ENCODE measurements at places on chromosomes 12 and 14. TPM values are rescaled to one million over a fixed set of nuclear protein-coding genes. Genes with fewer than 3 reads are reported as not detected.

Gene AMHR2
- total RNA-seq: not detected

Gene MVK
- 34.2 TPM for total RNA-seq

DNA sequence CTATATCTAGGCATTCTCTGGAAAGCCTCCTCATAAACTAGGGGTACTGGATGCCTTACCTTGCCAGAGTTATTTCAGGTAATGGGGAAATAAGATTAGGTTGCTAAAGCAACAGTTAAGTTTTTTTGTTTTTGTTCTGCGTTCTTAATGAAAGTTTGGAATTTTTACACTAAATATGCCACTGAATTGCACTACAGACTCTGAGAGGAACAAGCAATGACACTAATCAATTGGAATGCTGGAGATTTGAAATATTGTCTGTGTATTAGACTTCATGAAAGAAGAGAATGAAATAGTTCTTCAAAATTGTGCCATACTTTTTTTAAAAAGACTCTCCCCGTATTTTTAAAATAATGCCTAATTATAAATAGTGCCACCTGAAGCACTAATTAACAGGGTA is 287.8 kb downstream of the NAV3 start:
- DNase-seq: no peak

- DNase-seq: no peak
These were observed 30.1 kb downstream of the VRK1 start for GRCh38 chr14:96827290-96827689.

DNA sequence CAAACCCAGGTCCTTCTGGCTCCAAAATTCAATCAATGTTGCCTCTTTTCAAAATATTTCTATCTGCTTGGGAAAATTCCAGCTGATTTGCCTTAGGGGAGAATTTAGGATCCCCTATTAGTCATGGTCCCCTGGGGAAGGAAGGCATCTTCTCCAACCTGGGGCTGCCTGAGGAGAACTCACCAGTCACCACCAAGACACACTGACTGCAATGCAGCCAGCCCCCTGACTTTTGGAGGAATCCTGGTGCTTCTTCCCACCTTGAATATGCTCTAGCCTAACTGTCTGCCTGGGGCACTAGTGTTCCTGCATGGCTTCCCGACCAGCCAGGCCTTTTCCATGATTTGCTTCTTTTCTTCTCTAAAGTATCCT is 71.8 kb upstream of the BCL2L14 start:
- no peak for DNase-seq

GRCh38 chr12:47207340-47207717 is 127.6 kb upstream of the AMIGO2 start:
- no peak for DNase-seq

DNA sequence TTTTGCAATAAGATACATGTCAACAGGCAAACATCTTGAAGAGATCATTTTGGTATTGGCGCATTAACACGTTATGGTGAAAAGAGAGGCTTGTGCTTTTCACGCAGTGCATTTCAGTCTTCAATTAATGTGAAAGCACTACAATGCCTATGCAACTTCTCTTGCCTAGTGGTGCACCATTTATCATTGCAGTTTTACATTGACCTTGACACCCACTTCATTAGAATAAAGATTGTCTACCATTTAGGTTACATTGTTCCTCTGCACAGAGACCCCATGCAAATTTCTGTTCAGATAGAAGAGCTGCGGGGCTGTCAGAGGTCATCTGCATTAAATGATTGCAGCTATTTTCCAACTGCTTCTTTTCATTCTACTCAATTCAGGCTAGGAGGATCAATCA is 212.2 kb upstream of the NPAS3 start:
- DNase-seq: no peak
